ENCODE measurements at places on chromosomes 1 and 21. TPM values are rescaled to one million over a fixed set of nuclear protein-coding genes. Genes with fewer than 3 reads are reported as not detected.

The ARHGAP30 gene
- 3.1 TPM for total RNA-seq

The ERG gene
- not detected for total RNA-seq

The RHOU gene
- total RNA-seq = 0.26 TPM

- DNase-seq = no peak
Observed at GRCh38 chr1:172425339-172425738, 4.9 kb downstream of the C1orf105 start.

- peak; percentile 45 for DNase-seq
Observed at GRCh38 chr1:186165303-186165702, 209.8 kb downstream of the TPR start.

The DNALI1 gene
- 0.26 TPM for total RNA-seq

GRCh38 chr1:100512803-100513352 lies 25.1 kb upstream of the GPR88 start:
- DNase-seq = no peak

DNA sequence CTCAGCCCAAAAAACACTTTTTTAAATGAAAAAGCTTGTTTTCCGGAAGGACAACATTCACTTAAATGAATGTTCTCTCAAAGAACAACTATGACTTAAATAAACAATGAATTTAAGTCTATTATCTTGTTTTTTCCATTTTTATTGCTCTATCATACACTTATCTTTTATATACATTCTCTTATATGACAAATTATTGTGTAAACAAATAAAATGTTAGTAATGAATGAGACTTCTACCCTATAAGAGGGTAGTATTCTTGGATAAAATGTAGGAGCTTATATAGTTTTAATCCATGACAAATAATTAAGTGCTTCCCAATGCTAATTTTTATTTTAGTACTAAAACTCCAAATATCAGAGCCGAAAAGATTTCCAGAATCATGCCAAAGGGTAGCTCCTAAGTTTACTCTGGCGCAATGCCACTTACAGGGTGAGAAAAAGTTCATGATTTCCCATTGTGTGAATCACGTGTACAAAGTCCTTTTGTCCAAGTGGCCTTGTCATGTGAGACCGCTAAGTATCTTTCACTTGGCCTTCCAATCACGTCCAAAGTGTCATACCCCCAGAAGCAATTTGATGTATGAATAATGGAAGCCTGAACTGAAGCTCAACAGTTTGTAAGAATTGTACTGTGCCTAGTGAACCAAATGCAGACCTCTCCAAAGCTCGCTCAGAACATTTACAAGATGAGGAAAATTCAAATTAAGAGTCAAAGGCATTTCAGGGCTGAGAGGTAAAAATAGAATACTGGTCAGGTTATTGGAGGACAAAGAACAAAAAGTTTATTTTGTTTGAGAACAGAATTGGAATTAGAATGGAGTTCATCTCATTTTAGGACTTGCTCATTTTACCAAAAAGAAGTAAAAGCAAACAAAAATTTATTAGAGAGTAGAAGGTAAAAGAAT lies 56.6 kb upstream of the C1orf21 start:
- peak; percentile 26 for DNase-seq

- DNase-seq = no peak
Observed at GRCh38 chr1:84367219-84367618, 31.1 kb upstream of the DNASE2B start.

The MFN2 gene
- total RNA-seq = 75.3 TPM

The E2F2 gene
- 0.38 TPM for total RNA-seq

The NBL1 gene
- total RNA-seq = 55.3 TPM

The STIL gene
- total RNA-seq = 0.79 TPM

The TRAF5 gene
- total RNA-seq = 1.6 TPM

GRCh38 chr1:150365941-150366340 lies 2.0 kb downstream of the RPRD2 start:
- DNase-seq = peak; percentile 15

DNA sequence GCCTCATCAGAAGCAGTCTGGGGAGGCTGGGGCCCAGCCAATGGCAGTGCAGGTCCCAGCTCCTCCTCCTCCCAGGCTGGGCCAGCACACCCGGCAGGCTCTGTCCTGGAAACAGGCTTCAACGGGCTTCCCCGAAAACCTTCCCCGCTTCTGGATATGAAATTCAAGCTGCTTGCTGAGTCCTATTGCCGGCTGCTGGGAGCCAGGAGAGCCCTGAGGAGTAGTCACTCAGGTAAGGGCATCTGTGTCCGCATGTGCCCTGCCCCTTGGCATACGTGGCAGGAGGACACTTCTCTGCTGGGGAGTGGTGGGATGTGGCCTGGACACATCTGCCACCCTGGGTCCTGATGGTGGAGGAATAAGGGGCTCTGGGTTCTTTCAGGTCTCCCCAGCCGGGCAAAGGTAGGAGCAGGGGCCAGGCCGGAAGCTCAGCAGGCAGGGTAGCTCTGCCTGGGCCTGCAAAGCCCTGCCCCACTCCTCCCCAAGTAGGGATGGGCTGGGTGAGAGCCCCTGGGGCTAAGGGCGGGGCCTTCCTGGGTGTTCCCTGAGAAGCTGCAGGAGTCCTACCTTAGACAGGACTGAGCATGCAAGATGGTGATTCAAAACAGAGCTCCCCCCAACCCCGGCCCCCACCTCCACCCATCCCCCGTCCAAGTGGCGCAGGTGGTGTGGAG lies at the start of gene GJB5:
Gene GJB5, plus strand, starts transcription at position 84 of the 674 bp plus-strand sequence. CDS start 2,284 bp downstream, outside the sequence.
- peak; percentile 96 for DNase-seq

DNA sequence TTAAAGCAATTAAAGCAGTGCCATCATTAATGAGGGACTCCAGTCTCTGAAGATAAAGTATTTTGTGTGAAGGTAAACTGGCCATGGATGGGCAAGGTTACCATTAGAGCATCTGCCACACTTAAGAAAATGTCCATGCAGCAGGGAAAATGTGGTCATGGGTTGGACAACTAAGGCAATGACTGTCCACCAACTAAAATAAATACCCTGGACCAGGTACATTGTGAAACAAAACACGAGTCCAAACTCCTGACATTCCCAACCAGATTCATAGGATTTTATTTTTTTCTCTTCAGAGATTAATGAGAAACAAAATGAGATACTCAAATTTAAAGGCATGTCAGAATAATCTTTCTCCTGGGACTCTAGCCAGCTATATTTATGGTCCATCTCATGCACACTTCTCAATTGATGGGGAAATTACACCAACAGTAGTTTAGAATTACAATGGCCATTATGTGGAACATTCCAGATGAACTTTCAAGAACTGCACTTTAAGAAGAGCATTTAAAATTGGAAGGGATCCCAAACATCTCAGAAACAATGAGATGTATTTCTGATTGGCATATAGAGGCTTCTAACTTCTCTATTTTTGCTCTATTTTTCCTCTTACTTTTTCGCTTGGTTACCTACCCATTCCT lies 8.1 kb downstream of the GBP7 start:
- DNase-seq = no peak

The OR14K1 gene
- not detected for total RNA-seq

GRCh38 chr1:66761221-66761620 lies 9.0 kb downstream of the DYNLT5 start:
- DNase-seq = peak; percentile 53

The ARTN gene
- total RNA-seq = 20.1 TPM

The CCDC185 gene
- not detected for total RNA-seq

GRCh38 chr21:37253991-37254390 lies 13.1 kb downstream of the VPS26C start:
- peak; percentile 21 for DNase-seq

GRCh38 chr1:235504122-235504493 lies at the start of gene B3GALNT2:
Gene B3GALNT2, minus strand, starts transcription at chr1:235504452. Its CDS starts 200 bp downstream, at chr1:235504252.
- DNase-seq = no peak

DNA sequence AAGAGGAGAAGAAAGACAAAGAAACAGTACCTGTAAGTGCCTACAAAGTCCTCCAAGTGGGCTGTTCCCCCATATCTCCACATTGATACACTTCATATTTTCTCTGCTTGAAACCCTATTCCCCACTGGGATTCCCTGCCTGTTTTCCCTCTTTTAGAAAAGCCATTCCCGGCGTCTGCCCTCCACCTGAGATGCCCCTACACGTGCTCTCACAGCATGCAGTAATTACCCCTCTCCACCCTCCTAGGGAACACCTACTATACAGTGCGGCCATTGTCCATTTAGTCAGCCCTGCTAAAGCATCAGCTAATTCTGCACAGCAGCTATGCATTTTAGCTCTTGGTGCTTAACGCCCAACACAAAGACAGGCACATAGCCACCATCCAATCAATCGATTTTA lies 135.7 kb upstream of the TIAM1 start:
- no peak for DNase-seq

DNA sequence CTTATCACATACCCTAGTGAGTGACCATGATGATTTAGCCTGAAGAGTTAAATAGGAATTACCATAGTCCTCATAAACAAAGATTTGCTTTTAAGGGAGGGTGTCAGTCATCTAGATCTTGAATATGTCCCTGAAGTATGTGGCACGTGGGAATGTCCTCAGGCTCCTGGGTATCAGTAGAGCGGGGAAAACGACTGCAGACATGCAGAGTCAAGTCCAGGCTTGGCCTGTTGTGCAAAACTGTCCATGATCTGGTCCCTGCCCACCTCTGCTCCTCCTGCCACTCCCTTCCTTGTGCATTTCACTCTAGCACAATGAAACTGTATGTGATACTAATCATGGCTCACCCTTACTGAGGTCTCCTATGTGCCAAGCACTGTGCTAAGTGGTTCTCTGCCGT lies 12.9 kb downstream of the MOV10 start:
- DNase-seq = peak; percentile 99

DNA sequence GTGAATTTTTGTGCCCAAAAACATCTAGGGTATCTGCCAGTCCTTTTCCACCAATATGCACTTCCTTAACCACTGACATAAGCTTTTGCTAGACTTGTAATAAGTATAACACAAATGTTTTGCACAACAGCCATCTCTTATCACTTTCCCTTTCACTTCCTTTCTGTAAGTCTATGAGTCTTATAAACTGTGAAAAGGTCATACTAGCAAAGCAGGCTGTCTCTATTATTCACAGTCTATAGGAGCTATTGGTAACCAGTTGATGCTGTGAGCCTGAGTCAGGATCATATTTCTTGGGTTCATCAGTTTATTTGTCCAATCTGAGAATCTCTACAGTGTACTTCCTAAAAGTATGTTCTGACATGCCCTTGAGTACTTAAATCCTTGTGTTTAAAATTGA lies 172.6 kb downstream of the CHRM3 start:
- peak; percentile 67 for DNase-seq

GRCh38 chr1:172180501-172181285 lies 239.8 kb upstream of the C1orf105 start:
- peak; percentile 30 for DNase-seq

The PIK3C2B gene
- total RNA-seq = 2.1 TPM

The NES gene
- under 0.01 TPM for total RNA-seq

Measured in bronchial epithelial cell (primary cell).